Amniotic epithelial cell (primary cell): ENCODE measurements at places on chromosomes 12 and 14.

- no peak for DNase-seq
These were observed 14.2 kb upstream of the NIN start for GRCh38 chr14:50845166-50845565.

DNA sequence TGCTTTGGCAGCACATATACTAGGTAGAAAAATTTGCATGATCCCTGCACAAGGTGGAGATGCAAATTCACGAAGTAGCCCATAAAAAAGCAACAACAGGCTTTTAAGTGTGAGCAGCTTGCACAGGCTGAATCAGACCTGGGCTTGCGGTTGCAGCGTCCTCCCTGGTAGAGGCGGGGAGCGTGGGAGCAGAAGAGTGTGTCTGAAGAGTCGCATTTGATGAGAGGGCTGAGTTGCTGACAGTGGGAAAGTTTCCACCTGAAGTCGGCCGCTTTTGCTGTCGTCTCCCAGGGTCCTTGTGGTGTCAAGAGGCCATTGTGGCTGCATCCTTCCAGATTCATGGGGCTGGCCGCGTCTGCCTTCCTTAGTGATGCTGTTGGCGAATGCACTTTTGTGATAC is 6.2 kb downstream of the AACS start:
- DNase-seq = no peak

DNA sequence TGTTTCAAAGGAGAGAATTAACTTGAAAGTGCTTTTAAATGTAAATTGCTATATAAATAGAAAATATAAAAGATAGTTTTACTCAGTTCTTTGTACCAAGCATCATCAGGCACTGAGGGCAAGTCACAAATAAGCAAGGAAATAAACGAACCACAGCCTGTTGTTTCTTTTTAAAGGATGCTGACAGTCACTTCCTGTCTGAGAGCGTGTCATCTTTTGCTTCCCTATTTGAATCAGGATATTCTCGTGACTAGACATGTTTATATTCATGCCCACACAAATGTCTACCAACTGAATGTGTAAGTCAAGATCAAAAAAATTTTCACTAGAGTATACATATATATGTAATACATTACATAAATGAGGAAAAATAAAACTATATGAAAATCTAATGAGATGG is 31.4 kb upstream of the SLC2A13 start:
- DNase-seq = no peak

DNA sequence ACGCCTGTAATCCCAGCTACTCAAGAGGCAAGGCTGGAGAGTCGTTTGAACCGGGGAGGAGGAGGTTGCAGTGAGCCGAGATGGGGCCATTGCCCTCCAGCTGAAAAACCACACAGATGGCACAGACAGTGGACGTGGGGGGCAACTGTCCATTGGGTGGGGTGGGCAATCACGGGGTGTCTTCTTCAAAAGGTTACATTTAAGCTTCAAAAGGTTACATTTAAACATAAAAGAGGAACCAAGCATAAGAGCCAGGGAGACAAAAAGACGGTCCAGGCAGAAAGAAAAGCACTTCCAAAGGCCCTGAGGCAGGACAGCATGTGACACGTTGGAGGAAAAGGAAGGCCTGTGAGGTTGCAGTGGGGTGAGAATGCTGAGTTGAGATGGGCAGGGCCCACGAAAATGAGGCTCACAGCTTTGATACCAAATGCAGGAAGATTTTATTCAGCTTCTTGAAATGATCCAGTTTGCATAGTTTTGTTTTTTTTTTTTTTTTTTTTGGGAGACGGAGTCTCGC is 10.7 kb downstream of the SCARB1 start:
- no peak for DNase-seq

- no peak for DNase-seq
These were observed 104.8 kb upstream of the DIO3 start for GRCh38 chr14:101456246-101457175.
